Lung (tissue), 17 donors: ENCODE measurements at places on chromosomes 1 and 21. TPM values are rescaled to one million over a fixed set of nuclear protein-coding genes. Genes with fewer than 3 reads are reported as not detected.

DNA sequence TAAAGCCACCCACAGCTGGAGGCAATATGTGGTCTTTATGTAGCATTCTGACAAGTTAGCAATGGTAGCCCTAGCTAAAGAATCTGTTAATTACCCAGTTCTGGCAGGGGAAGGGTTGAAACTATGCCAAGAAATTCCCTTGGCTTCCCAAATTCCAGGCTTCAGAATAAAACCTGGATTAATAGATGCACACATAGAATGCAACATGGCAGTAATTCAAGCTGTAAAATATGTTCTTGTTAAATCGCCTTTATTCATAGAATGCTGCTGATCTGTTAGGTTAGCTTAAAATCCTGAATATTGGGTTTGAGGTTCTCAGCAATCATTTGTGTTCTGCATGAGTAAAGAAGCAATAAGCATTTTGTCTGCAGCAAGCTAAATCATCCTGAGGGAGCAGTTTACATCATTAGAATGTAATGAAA lies 80.1 kb downstream of the ZNF326 start:
- peak; percentile 1 for DNase-seq
- H3K27me3 ChIP-seq, result no peaks in the 10 kb centered on the region
- H3K4me3 ChIP-seq, result no peak overlapping the region
- no peaks in the 10 kb centered on the region for H3K4me1 ChIP-seq

Gene NUDT4B
- polyA plus RNA-seq, result 0.26 TPM

Gene TTC3
- polyA plus RNA-seq, result 24.8 TPM

- H3K36me3 ChIP-seq, result no peaks in the 10 kb centered on the region
- H3K4me3 ChIP-seq, result no peak overlapping the region
- no peak overlapping the region for H3K27ac ChIP-seq
- H3K27me3 ChIP-seq, result no peaks in the 10 kb centered on the region
Observed at GRCh38 chr1:177091040-177091439, 73.5 kb downstream of the ASTN1 start.

- H3K4me1 ChIP-seq, result no peaks in the 10 kb centered on the region
- no peak overlapping the region for H3K27ac ChIP-seq
- no peak overlapping the region for H3K4me3 ChIP-seq
- DNase-seq, result no peak
- H3K36me3 ChIP-seq, result no peaks in the 10 kb centered on the region
Observed at GRCh38 chr1:170376801-170377385, 155.1 kb upstream of the GORAB start.

- no peak overlapping the region for H3K27ac ChIP-seq
- H3K27me3 ChIP-seq, result no peaks in the 10 kb centered on the region
- peaks cover 11% of the 10 kb centered on the region for H3K4me1 ChIP-seq
- no peak for DNase-seq
- H3K36me3 ChIP-seq, result no peaks in the 10 kb centered on the region
- no peak overlapping the region for H3K4me3 ChIP-seq
Observed at GRCh38 chr1:85555867-85556573, 24.5 kb upstream of the CCN1 start.

DNA sequence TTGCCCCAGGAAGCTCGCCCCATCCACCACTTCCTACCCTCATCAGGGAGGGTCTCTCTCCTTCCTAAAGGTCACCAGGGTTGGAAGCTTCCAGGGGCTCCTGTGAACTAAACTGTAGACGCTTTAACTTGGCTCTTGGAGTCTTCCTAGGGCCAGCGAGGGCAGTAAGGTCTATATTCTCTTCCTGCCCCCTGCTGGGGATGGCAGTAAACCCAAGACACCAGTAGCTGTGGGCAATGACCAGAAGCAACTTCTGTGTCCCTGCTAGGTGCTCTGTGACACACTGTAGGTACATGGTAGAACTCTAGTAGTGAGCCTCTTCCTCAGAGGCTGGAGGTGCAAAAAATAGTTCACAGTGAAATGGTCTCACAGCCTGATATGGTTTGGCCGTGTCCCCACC lies 30.0 kb downstream of the KCND3 start:
- H3K27ac ChIP-seq, result no peak overlapping the region
- H3K36me3 ChIP-seq, result no peaks in the 10 kb centered on the region
- no peak for DNase-seq
- peaks cover 3% of the 10 kb centered on the region for H3K4me1 ChIP-seq
- no peak overlapping the region for H3K4me3 ChIP-seq
- no peaks in the 10 kb centered on the region for H3K27me3 ChIP-seq

GRCh38 chr1:164092603-164093353 lies 466.2 kb upstream of the PBX1 start:
- H3K27ac ChIP-seq, result no peak overlapping the region
- H3K4me1 ChIP-seq, result no peaks in the 10 kb centered on the region
- H3K27me3 ChIP-seq, result no peaks in the 10 kb centered on the region
- H3K4me3 ChIP-seq, result no peak overlapping the region
- no peaks in the 10 kb centered on the region for H3K36me3 ChIP-seq

DNA sequence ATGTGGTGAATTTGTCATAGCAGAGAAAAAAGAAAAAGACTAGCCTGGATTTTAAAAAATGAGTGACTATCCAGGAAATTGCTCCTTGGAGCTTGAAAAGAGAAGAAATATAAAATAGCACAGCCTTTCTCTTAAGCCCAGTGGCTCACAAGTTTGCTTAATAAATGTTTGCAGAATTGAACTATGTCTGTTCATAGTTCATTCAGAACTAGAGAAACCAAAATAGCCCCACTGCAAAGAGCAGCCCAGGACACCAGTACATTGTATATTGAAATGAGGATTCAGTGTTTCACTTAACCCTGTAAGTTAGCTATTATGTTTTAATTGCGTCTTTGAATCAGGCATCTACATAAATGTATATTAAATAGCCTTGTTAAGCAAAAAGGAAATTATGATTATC lies 88.8 kb downstream of the NR5A2 start:
- H3K36me3 ChIP-seq, result no peaks in the 10 kb centered on the region
- H3K4me3 ChIP-seq, result no peak overlapping the region
- H3K27me3 ChIP-seq, result no peaks in the 10 kb centered on the region
- no peak overlapping the region for H3K27ac ChIP-seq
- no peaks in the 10 kb centered on the region for H3K4me1 ChIP-seq

Gene LY9
- 0.94 TPM for polyA plus RNA-seq

Gene LRRC3
- polyA plus RNA-seq, result 2.0 TPM

DNA sequence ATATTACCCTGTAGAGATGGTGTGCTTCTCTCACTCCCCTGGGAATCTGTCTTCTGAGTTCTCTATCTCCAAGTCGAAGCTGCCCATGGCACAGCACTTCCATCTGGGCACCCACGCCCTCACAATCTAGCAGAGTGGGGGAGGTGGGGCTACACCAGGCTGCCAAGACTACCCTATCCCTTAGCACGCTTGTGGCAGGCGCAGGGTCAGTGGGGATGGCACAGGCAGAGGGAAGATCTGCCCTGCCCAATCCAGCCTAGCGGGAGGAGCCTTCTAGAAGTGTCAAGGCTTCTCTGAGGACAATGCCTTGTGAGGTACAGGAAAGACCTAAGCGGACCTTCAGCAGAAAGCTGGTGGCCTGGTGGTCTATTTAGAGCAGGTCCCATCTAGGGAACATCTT lies 49.1 kb downstream of the DMAP1 start:
- no peaks in the 10 kb centered on the region for H3K36me3 ChIP-seq
- DNase-seq, result no peak
- no peaks in the 10 kb centered on the region for H3K4me1 ChIP-seq

Gene CA6
- 0.03 TPM for polyA plus RNA-seq

- H3K27ac ChIP-seq, result no peak overlapping the region
- peak; percentile 30 for DNase-seq
- H3K4me1 ChIP-seq, result no peaks in the 10 kb centered on the region
Observed at GRCh38 chr1:11045428-11046269, 1.4 kb downstream of the MASP2 start.

DNA sequence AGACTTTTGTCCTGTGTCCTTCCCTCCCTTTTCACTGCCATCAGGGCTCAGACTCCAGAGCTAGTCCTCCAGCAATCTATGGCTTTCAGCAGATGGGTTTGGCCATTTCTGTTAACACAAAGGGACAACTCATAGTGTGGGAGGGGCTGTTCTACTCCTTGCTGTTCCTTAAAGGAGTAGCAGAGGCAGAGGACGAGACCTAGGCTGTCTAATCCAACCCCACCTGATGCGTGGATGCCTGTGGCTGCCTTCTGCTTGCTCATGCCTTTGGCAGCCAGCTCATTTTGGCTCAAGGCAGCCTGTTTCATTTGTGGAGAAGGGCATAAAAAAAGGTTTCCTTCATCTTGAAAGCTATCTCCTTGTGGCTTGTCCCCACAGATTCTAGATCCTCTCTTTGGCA lies 27.0 kb downstream of the MFSD2A start:
- no peak overlapping the region for H3K4me3 ChIP-seq
- no peaks in the 10 kb centered on the region for H3K36me3 ChIP-seq
- H3K27ac ChIP-seq, result no peak overlapping the region

GRCh38 chr1:60222360-60223115 lies 149.0 kb upstream of the C1orf87 start:
- H3K4me1 ChIP-seq, result no peaks in the 10 kb centered on the region
- no peak overlapping the region for H3K27ac ChIP-seq
- no peaks in the 10 kb centered on the region for H3K36me3 ChIP-seq
- no peak overlapping the region for H3K4me3 ChIP-seq

DNA sequence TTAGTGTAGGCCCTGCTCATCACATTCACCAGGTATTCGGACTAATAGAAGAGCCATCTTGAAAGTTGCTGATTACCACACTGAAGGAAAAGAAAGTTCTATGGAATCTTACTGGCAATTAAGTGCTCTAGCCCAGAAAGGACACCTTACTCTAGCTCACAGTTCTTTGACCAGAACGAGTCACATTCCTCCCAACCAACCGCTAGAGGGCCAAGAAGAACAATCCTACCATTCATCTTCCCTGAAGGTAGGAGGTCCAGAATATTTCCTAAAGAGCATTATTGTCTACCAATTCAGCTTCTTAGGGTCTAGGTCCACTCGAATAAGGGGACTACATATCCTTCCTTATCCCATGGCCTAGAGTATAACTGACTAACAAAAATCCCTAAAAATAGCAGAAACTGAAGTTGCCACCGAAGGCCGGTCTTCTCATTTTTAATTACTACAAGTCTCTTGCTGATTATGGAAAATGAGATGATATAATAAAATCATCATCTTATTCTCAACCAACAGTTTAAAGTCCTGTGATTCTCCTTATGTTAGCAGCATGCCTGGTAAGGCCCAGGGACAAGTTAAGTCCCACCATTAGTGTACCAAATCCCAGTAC lies 2.7 kb upstream of the FMO1 start:
- H3K4me3 ChIP-seq, result no peak overlapping the region
- H3K27ac ChIP-seq, result no peak overlapping the region
- no peaks in the 10 kb centered on the region for H3K36me3 ChIP-seq
- no peaks in the 10 kb centered on the region for H3K27me3 ChIP-seq
